AG04449 (cell line): ENCODE measurements at places on chromosomes 7 and 10.

DNA sequence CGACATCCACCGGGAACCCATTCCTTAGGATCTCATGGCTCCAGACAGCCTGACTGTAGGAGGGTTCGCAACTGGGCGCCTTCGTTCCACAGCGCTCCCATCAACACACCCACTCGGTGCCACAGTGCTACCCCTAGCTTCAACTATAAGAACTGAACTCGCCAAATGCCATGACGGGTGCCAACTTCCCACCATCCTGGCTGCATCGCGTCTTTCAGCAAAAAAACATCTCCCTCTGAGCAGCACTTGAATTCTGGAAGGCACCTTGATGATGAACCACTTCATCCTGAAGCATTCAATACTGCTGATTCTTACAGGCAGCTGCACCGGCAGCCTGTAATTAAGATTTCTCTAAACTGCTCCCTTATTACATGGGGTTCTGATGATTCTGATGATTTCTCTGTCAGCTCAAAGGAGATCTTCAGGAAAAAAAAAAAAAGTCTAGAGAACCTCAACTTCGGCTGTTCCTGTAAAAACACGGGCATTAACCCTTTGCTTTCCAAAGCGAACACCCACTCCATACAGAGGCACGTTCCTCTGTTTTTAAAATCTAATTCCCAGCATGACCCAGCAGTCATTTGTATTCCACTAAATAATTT, 1.3 kb downstream of the CYTH3 start:
- no peak for DNase-seq

- DNase-seq, result no peak
These were observed 1.7 kb upstream of the WDR86 start for GRCh38 chr7:151411551-151411950.

GRCh38 chr7:98872328-98872924, 2.6 kb upstream of the TMEM130 start:
- no peak for DNase-seq

DNA sequence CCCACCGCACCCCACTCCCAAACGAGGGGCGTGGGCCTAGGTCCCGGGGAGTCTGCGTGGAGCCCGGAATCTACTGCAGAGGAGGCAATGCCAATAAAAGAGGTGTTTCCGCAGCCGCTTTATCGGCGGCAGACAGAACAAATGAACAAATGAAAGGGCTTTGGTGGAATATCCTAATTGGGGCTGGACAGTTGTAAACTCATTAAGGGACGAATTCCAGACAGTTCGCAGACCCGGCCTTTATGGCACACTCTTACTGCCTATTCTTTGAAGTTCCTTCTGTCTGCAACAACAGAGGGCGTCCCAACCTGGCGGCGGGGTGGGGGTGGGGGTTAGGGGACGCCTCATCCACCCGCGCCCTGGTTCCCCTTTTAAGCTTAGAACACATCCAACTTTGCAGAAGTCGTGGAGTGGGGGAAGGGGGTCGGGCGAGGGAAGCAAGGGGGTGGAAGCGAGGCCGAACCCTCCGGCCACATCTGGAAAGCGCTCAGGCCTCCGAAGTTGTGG, 4.1 kb downstream of the HOXA9 start:
- no peak for DNase-seq

GRCh38 chr7:74044366-74045350, 16.7 kb downstream of the ELN start:
- no peak for DNase-seq

GRCh38 chr10:114821293-114821914, at the start of gene FHIP2A:
TSS of gene FHIP2A (plus strand) at chr10:114821780. CDS start at chr10:114822079, 299 bp downstream.
- DNase-seq, result no peak

DNA sequence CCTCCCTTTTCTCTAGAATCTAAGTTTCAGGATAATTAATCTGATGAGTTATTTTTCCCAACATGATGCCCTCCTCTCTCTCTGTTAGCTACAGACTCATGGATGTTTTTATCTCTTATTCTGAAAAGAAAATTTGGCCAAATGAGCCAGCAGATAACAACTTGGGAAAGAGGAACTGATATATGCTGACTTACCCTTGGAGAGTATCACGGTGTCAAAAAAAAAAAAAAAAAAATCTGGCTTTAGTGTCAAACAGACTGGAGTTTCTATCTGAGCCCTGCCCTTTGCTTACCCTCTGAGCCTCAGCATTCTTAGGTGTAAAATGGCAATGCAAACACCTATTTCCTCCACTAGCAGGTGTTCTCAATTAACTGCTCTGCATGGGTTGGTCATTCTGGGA, 190.4 kb downstream of the AHR start:
- no peak for DNase-seq

DNA sequence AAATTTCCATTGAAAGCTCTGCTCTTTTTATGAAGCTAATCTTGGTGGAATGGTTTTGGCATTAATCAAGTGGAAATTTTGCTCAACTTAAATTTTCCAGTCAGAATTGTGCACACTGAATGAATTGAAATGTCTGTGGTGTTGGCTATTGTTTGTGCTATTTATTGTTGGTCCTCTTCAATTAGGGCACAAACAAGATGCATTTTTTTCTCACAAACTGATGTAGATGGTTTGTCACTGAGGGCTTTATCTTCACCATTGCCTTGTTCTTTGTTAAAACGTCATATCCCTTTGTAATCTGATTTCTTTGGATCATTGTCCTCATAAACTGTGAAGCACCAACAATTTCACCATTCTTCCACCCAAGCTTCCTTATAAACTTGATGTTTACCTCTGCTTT, 152.1 kb upstream of the RHOBTB1 start:
- DNase-seq, result no peak
